T-helper 2 cell (primary cell): ENCODE measurements at places on chromosomes 1 and 21.

- DNase-seq = no peak
Measured at GRCh38 chr1:52164604-52165003, 22.7 kb downstream of the ZFYVE9 start.

DNA sequence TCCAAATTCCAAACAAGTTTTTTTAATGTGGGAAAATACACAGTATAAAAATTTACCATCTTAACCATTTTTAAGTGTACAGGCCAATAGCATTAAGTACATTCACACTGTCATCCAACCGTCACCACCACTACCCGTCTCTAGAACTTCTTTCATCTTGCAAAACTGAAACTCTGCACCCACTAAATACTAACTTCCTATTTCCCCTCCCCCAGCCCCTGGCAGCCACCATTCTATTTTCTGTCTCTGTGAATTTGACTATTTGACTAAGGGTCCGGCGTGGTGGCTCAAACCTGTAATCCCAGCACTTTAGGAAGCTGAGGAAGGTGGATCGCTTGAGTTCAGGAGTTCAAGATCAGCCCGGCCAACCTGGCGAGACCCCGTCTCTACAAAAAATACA, 36.1 kb downstream of the CLSTN1 start:
- peak; percentile 54 for DNase-seq

DNA sequence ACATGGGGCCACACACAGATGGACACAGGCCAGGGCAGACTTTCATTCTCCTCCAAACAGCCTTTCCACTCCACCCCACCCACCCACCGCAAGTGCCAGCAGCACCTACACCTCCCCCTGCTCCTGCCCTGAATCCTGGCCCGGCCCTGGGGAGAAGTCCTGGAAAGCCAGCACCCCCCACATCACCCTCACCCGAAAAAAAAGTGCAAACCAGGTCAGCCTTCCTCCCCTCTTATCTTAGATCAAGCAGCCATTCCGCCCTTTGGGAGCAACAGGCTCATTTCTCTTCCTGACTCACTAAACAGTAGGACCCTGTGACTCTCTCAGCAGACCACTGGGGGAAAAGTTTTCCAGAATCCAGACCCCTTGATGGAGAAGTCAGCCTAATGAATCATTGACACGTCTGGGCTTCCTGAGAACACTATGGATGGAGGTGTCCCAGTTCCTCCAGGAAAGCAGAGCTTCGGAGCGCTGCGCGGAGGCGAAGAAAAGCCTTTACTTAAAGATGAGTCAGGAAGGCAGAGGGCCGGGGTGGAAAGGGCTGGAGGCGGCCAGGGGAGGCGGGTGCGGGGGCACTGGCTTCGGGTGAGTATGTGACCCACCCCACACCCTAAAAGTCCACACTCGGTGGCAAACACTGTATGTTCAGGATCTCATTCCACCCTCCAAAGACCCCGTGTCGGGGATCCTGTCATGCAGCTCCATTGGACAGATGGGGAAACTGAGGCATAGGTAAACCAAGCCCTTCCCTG, 588.7 kb downstream of the MATN1 start:
- DNase-seq = no peak

DNA sequence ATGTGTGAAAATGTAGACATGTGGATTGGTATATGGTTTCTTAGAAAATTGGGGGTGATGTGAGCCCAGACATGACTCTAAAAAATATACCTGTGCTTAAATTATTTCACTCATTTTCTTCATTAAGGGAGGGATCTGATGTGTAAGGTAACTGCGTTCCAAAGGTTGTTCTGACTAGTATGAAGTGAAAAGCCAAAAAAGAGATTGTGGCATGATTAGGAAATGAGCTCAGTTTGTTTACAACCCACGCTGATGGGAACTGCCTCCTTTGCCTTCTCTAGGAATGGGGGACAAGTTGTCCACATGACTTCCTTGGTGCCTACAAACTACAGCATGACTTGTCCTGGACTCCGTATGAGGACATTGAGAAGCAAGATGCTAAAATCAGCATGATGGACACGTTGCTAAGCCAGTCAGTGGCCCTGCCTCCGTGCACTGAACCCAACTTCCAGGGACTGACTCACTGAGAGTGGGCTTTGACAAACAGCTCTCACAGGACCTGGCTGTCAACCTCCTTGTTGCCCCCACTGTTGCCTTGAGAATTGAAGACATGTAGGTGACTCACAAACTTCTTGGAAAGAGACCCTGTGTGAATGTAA, 8.0 kb downstream of the C1orf50 start:
- DNase-seq = no peak

DNA sequence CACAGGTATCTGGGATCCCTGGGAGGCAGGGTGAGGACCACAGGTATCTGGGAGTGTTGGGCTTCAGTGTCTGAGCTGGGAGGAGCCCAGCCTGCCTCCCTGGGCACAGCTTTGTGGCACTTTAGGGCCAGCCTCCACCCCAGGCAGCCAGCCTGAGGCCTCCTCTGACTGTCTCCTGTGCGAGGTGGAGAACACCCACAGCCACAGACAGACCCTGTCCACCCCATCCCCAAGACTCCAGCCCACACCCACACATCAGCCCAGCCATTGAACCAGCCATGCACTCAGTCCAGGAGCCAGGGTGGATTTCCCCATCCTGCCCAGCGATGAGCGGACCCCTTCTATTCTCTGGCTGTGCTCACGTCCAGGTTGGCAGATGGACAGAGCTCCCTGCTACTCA, 21.8 kb upstream of the TNFRSF1B start:
- DNase-seq = no peak

- DNase-seq = no peak
Measured at GRCh38 chr1:219660666-219661463, 48.0 kb upstream of the ZC3H11B start.

DNA sequence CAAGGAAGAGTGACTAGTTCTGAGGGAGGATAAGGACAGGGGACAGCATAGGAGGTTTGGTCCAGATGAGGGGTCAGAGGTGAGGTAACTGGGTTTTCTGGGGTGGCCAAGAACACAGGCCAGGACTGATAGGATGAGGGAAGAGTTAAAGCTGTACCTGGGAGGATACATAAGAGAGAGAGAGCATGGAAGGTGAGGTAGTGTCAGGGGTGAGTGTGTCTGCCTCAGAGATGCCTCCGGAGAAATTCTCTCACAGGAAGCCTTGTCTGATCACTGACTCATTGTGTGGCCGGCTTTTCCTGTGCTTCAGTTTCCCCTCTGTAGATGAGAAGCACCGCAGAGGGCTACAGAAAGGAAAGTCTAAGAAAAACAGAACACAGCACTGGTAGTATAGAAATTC, 40.2 kb downstream of the FASLG start:
- peak; percentile 80 for DNase-seq

DNA sequence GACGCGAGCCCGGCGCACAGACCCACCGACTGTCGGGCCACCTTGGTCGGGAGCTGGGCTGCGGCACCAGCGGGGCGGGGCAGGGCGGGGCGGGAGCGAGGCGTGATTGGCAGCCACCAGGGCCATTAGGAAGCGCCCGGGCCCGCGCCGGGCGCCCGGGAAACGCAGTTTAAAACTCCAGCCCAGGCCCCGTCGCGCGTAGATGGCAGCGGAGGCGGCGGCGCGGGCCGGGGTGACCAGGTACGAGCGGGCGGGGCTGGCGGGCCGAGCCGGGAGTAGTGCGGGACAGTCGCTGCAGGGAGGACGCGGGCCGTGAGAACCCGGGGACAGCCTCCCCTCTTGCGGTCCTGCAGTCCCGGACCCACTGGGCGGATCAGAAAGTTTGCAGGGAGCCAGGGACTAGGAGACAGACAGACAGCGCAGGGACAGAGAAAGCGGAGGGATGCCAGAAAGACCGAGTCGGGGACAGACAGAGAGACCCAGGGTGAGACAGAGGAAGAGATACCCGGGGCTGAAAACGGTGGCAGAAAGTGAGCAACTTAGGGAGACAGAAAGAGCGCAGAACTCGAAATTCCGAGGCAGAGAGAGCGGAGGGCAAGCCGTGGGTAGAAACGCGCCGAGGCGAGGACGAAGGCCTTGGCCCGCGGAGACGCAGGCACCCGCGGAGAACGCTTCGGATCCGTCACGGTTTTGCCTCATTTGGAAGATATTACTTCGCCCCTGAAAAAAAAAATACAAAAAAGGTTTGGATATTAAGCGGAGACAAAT, at the start of gene DMBX1:
TSS of gene DMBX1 (plus strand) at position 199 of the 768 bp plus-strand sequence. CDS start 17,175 bp downstream, outside the sequence.
- no peak for DNase-seq

DNA sequence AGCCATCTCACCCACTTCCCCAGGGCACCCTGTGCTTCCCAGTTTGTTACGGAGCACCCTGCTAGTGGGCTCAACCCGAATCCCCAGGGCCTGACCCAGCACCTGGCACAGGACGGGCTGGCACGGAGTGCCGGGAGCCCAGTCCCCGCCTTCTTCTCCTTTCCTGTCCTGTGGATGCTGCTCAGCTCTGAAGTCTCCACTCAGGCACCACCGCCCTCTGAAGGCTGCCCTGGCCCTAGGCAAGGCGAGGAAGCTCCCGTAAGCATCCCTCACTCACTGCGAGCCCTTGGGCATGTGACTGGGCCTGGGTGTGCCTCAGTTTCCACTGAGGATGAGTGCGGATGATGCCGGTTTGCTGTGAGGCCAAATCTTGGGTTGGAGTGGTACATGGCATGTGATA, 21.8 kb downstream of the SLC1A7 start:
- DNase-seq = no peak

DNA sequence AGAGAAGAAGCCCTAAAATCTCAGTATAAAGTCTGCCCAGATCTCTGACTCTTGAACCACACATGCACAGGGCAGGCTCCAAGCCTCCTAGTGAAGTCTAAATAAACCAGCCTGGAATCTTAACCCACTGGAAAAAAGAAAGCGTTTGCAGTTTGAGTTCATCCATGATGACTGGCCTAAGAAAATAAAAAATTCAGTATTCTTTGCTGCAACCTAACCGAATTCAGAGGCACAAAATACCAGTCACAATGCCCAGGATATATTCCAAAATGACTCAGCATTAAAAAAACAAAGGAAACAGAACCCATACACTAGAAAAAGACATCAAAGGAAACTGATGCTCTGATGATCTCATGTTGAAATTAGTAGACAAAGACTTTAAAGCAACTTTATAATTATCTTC, 269.2 kb downstream of the SDCCAG8 start:
- DNase-seq = peak; percentile 17

- DNase-seq = no peak
Measured at GRCh38 chr1:44684525-44684924, 10.0 kb downstream of the ARMH1 start.

DNA sequence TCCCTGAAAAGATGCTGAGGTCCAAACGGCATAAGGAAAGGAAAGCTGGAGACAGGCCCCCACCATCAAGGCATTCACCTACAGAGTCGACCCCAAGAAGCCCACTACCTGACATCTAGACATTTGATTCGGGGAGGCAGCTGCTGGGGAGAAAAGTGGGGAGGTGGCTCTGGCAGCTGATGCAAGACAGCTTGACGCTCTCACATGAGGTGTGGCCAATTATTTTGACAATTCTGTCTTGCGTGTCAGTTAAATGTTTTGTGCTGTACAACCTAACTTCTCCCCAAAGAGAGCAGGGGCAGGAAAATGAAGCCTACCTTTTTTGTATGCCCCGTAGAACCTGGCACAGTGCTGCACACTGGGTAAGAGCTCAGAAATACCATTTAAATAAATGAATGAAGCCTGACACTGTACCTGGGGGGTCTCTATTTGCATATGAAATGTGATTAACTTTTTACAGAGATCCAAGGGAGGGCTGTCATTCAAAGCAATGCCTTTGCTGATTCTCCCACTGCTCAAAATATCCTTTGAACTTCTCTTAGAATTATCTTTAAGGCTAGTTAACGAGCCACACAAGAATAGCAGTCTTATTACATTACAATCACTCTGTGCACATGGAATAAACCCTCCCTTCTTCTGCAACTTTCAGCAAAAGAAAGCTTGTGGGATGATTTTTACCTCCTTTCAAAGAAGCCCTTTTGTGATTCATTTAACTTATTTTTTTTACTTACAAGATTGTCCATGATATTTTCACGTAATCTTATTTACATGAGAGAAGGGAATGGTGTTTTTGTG, 163.2 kb downstream of the TNR start:
- no peak for DNase-seq

DNA sequence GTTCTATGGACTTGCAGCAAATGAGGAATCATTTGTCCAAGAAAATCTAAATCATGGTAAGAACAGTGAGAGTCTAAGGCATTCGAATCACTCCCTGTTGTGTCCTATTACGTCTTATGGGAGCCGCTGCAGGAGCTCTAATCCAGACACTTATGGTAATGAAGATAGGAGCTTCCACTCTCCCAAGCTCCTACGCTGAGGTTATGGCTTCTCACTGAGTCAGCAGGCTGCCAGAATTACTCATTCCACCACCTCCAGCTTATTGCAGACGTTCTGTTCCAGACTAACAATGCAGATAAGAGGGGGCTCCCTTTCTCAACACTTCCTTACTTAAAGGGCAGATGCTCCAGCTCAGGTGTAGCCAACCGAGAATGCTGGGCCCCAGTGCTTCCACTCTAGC, 212.6 kb downstream of the GREM2 start:
- no peak for DNase-seq

DNA sequence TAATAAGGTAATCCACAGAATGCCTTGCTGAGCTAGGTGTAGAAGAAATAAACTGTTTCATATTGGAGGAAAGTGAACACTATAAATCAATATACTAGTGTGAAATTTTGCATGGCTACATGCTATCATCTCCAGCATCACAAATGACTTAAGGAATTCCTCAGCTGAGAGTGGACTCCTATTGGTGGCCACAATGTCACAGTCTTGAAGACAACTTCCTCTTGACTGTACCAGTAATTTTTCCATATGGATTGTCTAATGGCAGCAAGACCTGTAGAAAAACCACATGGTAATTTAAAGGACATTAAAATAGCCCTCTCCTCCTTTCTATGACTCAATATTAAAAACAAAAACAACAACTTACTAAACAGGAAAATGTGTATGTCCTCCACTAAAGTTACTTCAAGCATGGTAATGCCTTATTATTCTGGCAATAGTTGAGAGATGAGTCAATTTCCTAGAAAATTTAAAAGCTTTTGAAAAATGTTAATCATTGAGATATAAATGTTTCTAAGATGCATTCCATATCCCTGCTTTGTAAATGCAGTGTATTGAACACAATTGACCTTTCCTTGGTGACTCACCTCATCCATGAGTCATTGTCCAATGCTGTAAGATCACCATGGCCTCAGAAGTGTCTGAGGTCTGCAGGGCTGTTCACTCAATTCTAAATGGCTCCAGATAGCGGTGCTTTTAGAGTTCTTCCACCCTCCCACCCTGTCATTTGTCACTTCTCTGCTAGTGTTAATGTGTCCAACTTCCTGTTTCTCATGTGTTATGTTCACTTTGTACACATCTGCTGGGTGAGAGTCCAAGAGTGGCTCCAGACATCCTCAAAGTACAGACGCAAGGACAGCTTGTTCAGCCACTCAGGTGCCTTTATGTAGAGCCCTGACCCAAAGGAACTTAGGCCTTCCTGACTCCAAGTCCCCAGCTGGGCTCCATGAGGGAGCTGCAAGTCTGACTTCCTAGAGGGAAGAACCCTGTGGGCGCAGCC, 32.8 kb upstream of the DNASE2B start:
- no peak for DNase-seq
